NCI-H460 (cell line): ENCODE measurements at places on chromosomes 2 and 18.

- DNase-seq, result no peak
These were observed 852 bp downstream of the POLI start for GRCh38 chr18:54269893-54270844.

GRCh38 chr18:8627540-8627939 lies 18.3 kb downstream of the RAB12 start:
- DNase-seq, result no peak

DNA sequence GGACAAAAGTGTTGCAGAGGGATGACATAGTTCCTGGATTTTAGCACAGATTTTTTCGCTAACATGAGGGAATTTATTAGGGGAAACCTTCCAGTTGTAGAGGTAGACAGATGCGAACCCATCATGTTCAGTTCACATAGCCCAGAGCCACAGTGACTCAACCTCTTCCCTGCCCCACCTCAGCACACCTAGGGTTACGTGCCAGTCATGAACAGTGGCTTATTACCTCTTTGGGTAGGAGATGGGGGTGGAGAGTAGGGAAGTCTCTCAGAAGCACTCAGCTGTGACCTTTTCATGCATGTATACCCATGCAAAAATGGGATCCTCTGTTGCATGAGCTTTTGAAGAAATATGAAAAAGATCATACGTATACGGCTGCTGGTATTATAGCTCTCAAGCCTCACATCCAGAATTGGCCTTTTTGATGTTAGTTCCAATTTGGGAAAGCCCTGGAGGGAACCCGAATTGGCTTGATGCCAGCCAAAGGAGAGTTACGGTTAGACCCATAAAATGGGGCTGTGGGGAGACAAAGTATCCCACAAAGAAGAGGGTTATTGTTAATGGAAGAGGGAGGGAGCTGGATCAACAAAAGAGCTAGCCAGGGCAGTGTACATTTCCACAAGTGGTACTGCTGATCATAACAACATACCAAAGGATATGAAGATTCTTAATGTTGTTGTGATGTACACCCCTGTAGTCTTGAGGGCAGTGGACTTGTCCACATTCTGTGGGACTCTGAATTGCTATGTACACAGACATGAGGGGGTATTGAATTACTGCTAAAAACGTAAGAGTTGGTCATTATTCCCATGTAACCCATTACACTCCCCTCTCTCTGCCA lies 4.9 kb downstream of the TANC1 start:
- DNase-seq, result no peak

DNA sequence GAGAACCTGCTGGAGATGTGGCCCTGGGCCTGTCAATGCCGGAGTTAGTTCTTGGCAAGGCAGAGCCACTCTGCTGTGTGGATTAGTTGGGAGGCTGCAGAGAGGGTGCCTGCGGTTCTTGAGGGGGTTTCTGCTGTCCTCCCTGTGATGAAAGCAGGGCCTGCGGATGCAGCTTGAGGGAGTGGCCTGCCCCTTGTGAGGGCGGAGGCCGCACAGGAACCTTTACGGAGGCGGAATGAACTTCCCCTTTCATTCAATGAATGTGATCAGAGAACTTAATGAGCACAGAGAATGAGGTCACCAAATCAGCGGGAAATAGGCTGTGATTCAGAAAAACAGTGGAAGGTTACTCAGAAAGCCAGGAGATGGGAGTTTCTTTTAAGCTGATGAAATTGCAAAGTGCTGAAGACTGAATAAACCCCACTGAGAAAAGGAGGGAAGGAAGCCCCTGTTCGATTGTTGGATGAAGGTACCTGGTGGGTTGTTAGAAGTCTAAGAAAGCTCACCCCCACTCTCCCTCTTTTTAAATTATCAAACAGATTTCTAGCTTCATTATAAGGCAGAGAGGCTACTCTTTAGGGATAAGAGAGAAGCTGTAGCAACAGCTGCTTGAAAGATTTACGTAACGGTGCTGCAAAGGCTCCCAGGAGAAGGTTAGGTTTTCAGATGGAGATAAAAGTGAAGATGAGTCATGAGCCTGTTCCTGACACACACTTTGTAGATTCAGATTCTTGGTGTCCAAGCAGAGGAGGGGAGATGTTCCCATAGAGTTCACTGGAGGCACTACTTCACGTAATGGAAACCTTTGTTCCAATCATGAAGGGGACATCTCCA lies 47.4 kb downstream of the VWA3B start:
- no peak for DNase-seq

DNA sequence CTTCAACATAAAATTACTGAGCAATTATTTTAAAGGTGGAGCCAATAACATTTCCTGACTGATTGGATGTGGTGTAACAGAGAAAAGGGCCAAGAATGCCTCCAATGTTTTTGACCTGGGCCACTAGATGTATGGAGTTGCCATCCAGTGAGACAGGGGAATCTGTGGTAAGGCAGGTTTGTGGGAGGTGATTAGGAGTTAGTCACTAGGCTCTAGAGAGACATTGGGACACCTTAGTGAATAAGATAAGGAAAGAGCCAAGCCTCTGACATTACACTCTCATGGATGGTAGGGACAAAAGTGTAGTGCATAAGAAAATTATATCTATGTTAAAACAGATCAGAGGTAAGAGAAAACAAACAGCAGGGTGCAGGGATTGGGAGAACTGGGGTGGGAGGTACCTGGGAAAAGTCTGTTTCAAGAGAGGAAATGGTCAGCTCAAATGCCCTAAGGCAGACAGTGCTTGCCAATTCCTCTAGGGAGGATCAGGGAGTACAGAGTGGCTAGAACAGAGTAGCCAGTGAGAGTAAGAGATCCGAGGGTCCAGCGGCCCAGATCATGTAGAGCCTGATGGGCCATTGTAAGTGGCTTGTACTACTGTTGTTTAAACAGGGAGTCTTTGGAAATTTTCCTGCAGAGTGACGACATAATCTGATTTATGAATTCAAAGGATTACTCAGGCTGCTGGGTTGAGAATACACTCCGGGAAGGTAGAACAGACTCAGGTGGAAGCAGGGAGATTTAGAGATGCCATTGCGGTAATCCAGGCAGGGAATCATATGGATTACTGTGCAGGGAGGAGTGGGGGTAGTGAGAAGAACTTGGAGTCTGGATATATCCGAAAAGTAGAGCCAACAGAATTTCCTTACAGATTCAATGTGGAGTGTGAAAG lies 45.7 kb upstream of the CUL3 start:
- DNase-seq, result no peak
